ENCODE measurements at places on chromosomes 11 and 22. TPM values are rescaled to one million over a fixed set of nuclear protein-coding genes. Genes with fewer than 3 reads are reported as not detected.

- no peak for DNase-seq
Measured at GRCh38 chr11:74950374-74950969, 1.4 kb downstream of the SPCS2 start.

DNA sequence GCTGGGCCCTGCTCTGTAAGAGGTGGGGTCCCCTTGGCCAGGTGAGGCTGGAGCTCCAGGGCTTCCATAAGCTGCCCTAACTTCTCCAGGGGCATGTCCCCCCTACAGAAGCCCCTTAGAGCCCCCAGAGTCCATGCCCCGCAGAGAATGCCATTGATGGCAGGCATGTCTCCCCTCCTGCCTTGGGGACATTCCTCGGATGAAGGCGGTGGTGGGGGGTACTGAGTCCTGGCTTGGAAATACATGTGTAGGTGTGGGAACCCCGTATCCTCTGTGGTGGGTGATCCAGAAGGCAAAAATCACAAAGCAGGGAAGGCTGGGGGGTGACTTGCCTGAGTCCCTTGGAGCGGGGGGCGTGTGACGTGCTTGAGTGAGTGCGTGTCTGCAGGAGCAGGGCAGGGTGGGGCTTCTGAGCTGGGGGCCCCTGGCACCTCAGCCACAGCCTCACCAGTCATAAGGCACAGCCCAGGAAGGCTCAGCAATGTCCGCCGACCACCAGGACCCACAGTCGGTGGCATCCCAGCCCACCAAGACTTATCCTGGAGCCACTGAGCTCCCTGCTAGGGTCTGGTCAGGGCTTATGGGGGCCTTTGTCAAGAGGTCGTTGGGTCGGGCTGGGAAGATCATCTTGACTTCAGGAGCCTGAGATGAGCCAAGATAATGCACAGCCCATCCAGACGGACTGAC lies 69.8 kb upstream of the KCNQ1OT1 start:
- no peak for DNase-seq

DNA sequence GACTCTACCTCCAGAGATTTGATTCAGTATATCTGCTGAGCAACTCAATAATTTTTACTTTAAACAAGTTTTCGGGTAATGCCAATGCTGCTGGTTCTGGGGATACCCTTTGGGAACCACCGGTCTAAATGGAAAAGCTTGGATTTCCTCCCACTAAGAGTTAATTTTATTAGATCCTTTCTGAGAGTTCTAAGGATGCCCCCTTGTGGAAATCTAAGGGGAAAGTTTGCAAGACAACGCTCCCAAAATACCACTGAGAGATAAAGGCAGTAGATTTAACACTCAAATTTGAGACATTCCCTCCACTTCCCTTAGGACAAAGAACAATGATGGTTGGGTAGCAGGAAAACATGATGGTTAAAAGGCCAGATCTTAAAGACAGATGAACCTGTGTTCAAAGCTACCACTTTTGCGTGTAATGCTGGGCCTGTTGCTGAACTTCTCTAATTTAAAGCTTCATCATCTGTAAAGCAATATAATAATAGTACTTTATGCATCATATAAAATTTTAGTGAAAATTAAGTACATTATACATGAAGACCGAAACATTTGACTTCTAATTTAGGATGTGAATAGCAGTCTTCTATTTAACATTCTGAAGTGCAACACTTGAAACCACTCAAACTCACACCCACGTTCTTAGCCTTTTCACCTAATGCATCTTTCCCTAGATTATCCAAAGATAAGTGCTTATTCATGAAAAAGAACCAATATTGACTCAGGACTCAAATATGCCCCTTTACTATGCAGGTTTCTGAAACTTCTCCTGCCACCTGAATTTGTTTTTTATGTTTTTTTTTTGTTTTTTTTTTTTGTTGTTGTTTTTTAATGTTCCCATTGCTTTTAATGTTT lies 110.1 kb upstream of the LUZP2 start:
- DNase-seq: peak; percentile 7

GRCh38 chr22:25564320-25564978 lies at the start of gene GRK3:
GRK3 (plus strand) TSS chr22:25564675; CDS start chr22:25565041, 366 bp downstream.
- peak; percentile 44 for DNase-seq

- DNase-seq: peak; percentile 41
Measured at GRCh38 chr11:27699242-27699925, 871 bp downstream of the BDNF start.

GRCh38 chr11:28704801-28705200 lies 596.6 kb downstream of the METTL15 start:
- no peak for DNase-seq

The OR51T1 gene
- not detected for total RNA-seq

The FOLR1 gene
- not detected for total RNA-seq

The IGSF22 gene
- not detected for total RNA-seq

Measured in RPMI7951 (cell line).